ENCODE measurements at places on chromosomes 2 and 18.

GRCh38 chr2:233081232-233081730 is 21.1 kb downstream of the INPP5D start:
- no peak for DNase-seq

DNA sequence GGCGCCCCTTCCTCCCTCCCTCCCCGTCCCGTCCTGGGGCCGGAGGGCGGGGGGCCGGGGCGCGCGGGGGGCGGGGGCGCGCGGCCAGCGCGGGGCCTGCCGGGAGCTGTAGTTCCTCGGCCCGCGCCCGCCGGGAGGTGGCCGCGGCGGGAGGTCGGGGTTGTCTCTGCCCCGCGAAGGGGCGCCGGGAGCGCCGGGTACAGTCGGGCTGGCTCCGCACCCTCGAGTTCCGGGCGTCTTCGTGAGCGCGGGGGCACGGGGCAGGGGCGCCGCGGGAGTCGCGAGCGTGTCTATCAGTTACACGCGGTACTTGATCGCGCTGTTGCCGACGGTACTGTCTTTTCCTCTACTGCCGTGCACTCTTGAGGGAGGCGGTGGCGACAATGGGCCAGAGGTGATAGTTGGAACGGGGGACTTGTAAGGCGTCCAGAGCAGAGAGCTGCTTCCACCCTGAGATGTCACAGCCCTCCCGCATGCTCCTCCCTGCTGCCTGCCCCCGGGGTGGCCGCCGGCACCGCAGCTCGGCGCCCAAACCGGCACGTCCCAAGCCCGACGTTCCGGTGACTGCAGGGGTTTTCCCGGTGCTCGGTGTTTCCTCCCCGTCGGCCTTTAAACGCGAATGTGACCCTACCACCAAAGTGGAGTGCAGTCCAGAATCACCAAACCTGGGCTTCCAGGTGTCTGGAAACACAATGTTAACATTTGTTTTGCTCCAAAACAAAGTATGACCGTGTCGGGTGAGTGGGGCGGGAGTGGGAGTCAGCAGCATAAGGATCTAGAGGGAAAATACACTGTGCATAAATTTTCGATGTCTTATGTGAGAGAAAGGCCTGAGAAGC is at the start of gene PRKD3:
TSS of gene PRKD3 (minus strand) at position 48 of the 839 bp plus-strand sequence. CDS start 8,309 bp downstream, outside the sequence.
- DNase-seq: no peak

GRCh38 chr2:240814946-240815760 is 4.9 kb downstream of the KIF1A start:
- no peak for DNase-seq

DNA sequence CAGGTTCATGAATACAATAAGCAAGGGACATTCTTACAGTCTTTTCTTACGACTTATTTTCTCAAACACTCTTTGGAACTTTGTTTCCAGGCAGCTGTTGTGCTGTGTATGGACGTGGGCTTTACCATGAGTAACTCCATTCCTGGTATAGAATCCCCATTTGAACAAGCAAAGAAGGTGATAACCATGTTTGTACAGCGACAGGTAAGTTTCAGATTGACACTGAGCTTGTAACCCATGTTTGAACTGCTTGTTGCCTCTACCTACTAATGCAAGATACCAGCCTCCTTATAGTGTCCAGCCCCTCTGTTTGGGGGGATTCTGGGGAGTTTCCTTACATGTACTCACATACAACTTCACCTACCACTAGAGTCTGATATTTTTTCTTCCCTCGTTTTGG is 3.8 kb downstream of the XRCC5 start:
- no peak for DNase-seq

- DNase-seq: no peak
Observed at GRCh38 chr2:24832931-24833701, 39.9 kb downstream of the CENPO start.

- no peak for DNase-seq
Observed at GRCh38 chr2:37802899-37803379, 122.1 kb upstream of the RMDN2 start.

DNA sequence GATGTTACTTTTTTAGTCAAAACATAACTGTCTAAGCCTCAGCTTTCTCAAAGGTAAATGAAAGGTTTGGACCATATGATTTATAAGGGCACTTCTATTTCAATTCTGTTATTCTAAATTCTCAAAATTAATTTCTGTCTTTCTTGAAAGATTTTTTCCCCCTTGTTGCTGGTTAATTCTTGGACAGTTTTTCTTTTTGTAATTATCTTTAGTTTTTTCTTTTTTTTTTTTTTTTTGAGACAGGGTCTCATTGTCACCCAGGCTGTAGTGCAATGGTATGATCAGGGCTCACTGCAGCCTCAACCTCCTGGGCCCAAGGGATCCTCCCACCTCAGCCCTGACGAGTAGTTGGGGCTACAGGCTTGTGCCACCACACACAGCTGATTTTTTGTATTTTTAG is 121.0 kb upstream of the MYO3B start:
- no peak for DNase-seq

DNA sequence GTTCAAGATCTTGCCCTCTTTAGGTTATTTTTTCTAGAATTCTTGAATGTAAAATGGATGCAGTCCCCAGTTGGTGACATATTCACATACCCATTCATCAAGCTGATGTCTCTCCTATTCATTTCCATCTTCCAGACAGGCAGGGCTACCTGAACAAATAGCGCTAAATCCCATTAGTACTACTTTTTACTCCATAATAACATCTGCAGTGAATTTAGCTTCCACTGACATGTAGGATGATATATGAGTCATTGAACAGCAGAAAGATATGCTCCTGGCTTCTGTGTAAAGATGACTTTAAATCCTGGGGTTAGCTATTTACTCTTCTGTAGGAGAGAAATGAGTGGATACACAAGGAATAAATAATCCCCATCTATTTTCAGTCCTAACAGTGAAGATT is 194.7 kb downstream of the RND3 start:
- no peak for DNase-seq

- no peak for DNase-seq
Observed at GRCh38 chr18:56257205-56257604, 381.2 kb downstream of the TXNL1 start.

- DNase-seq: peak; percentile 42
Observed at GRCh38 chr2:45821558-45822271, 170.2 kb downstream of the PRKCE start.

- no peak for DNase-seq
Observed at GRCh38 chr18:45352874-45353273, 262.4 kb upstream of the SLC14A2 start.

DNA sequence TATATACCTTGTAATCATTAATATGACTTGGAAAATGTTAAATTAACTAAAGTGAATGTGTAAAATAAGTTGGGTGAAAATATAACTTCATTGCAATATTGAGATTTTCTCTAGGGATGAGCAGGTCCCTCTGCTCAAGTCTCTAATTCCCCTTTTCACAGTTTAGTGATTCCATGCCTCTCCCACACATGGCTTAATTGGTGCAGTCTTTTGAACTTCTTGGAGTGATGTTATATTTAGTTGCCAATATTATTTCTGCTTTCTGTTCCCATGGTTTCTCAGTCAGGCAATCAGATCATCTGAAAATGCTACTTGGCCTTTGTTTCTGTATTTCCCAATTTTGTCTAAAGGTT is 233.7 kb upstream of the SPOPL start:
- DNase-seq: no peak

GRCh38 chr2:79370976-79371538 is 141.8 kb upstream of the CTNNA2 start:
- DNase-seq: no peak

DNA sequence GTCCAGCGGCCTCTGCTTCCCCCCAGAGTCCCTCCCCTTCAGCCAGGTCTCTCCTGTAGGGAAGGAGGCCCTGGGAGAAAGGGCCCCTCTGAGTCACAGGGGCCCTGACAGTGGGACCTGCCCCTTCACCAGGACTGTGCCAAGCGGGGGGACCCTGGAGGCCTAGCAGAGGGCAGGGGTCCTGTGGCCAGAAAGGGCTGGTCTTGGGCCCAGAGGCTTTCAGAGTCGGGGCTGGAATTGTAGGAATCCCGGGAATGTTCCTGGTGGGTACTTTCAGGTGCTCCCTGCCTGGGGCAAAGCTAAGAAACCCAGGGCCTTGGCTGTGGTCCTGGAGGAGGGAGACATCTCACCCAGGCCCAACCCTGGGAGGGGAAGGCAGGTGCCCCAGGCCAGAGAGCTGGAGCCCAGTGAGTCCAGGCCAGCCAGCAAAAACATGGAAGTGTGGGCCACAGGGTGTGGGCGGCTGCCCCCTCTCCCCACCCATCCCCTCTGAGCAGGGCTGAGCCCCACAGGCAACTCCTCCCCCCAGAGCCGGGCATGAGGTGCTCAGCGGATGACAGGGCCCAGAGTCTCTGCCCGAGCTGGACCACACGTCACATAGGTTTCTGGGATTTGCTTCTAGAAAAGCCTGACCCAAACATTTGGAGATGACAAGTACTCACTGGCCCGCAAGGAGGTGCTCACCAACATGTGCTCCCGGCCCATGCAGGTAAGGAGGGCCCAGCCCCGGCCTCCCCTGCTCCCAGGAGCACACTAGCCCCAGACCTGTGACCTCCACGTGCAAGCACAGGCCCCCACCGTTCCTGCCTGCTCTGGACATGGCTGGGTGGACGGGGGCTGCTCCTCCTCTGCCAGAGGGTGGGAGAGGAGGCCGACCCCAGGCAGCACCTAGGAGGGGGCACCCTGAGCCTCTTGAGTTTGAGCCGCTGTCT is 48.2 kb upstream of the ALPP start:
- no peak for DNase-seq

- DNase-seq: no peak
Observed at GRCh38 chr2:1632510-1632909, 111.8 kb downstream of the PXDN start.

- no peak for DNase-seq
Observed at GRCh38 chr2:212408524-212408923, 130.1 kb downstream of the ERBB4 start.

GRCh38 chr2:159382447-159383028 is 96.0 kb upstream of the WDSUB1 start:
- no peak for DNase-seq

DNA sequence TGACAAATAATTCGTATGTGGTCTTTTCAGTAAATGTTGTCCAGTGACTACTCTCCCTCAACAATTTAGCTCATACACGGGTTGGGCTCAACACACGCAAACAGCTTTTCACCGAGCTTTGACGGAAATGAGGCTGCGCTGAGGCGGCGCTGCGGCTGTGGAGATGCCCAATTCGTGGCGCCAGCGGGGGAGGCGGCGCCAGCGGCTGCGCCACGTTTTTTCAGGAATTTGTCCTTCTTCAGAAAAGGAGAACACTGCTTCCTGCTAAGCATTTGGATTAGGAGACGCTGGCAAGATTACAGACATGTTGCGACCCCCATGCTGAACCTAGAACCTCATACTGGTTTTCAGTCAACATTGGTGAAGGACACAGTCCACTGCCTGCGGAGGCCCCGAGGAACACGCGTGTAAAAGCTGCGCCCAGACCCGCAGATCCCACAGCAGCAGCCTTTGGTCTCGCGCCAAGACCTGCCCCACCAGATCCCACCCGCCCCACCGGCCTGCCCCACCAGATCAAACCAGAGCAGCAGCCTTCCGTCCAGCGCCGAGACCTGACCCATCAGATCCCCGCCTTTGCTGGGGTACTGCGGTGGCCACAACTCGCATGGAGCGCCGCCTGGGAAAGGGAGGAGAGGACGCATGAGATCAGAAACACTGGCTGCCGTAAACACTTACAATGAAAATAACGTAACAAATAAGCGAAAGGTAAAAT is 173.8 kb downstream of the TMEM18 start:
- DNase-seq: no peak

DNA sequence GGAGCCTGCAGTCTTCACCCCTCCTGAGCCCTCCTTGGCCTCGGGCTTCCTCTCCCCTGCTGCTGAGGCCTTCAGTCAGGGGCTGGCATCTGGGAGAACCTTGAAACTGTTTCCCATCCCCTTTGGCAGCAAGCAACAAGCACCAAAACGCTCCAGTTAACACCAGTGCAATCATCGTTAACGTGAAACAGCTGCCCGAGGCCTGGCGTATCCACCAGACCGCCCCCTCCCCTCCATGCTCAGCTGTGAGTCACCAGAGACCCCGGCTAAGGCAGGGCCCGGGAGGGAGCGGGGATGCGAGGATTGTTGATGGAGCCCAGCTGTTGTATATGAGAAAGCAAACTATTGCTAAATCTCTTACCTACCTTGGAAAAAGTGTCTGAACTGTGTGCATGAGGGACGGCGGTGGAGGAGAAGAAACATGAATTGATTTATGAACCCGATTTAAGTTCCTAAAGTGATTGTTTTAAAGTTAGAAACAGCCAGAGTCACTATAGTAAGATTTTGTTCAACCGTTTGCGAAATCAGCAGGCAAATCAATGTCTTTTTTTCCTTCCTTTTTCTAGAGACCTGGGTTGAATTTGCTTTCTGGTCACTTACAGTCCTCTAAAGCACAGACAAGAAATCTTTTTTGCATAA is 5.2 kb downstream of the ZFP36L2 start:
- DNase-seq: peak; percentile 81

DNA sequence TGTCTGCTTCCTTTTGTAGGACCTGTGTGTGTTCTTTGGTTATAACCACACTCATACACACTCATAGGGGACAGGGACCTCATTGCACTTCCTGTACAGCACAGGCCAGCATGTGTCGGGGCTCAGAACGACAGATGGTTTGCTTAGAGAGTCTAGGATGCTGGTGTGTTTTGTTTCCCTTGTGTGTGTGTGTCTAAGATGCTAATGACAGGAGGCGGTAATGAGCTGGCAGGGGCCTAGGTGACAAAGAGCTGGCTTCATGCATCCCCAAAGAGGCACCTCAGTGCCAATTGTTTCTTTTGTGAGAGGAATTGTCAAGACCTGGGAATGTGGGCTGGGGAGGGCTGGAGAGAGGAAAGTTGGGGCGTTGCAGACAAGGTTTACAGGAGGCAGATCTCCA is 66.6 kb downstream of the CELF4 start:
- DNase-seq: peak; percentile 91

DNA sequence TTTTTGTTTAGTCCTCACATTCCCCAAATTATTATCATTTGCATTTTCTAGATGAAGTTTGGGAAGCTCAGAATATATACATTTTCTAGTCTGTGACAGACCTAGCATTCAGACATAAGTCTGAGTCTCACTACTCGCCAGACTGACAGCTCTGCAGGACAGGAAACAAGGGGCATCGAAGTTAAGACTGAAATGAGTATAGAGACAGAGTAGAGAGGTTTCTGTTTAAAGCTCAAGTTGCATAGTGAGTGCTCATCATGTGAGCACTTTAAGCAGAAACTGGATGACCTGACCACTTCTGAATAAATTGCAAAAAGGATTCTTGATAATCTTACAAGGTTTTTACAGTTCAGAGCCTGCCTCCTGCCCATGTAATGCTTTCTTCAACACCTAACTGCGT is 1.1 kb downstream of the HADHB start:
- DNase-seq: peak; percentile 38

- DNase-seq: peak; percentile 17
Observed at GRCh38 chr2:230713331-230714135, 891 bp downstream of the CAB39 start.

DNA sequence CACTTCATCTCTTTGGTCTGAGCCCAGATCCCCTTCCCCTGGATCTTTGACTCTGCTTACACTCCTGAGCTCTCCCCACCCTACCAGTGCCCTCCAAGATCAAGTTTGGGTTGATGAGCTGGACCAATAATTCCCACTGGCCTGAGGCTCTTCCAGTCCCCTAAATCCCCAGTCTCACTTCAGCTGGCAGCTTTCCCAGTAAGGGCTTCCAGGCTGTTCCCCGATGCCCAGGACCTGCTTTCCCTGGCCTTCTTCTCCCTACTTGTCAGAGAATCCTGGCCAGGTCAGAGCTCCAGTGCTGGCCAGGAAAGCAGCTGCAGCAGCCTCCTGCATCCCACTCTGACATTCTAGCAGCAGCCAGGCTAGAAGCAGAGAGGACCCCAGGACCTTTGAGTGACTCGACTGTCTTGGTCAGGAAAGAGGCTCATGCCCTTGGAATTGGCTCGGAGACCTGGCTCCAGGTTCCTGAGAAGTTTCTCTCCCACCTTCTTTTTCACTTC is 3.5 kb downstream of the WNT6 start:
- no peak for DNase-seq

GRCh38 chr2:145059914-145060313 is 540.0 kb upstream of the ZEB2 start:
- DNase-seq: no peak
